IMR-90 (cell line): ENCODE measurements at places on chromosomes 3 and 15. TPM values are rescaled to one million over a fixed set of nuclear protein-coding genes. Genes with fewer than 3 reads are reported as not detected.

DNA sequence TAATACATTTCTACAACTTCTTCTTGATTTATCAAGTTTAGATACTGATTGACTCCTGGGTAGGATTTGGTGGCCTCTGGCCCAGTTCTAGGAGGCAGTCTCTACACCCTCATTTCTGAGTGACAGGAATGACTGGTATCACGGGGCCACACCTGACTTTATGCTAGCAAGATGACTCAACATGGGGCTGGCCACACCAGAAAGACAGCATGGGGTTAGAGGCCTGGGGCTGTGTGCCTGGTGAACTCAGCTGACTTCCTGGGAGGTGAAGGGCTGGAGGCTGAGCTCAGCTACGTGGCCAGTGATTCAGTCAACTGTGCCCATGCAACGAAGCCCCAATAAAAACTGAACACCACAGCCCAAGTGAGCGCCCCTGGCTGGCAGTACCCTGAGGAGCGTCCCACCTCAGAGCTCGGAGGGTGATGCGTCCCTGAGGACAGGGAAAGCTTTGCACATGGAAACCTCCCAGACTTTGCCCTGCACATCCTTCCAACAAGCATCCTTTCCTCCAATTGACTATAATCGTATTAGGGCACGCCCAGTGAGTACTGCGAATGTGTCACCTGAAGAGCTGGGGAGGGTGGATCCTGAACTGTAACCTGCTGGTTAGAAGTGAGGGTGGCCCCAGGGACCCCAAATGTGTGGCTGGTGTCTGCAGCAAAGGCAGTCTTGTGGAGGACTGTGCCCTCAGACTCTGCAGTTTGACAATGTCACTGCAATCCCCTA is 57.2 kb downstream of the NIPA2 start:
- DNase-seq, result peak; percentile 34
- no peak overlapping the region for H3K4me3 ChIP-seq
- no peaks in the 10 kb centered on the region for H3K27me3 ChIP-seq

DNA sequence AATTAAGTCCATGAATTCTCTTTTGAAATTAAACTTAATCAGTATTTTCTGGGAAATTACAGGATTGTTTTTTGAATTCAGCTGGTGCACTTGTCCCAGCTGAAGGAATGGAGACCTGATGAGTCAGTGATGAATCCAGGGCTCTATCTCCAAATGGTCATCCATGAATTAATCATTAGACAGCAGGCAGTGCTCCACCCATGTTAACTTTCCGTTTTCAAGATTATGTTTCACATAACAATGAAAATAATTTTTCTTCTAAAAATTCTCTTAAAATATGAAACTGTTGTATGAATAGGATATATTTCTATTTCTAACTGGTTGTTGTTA is 13.9 kb upstream of the PAQR9 start:
- H3K27me3 ChIP-seq, result peaks cover 8% of the 10 kb centered on the region
- no peak overlapping the region for H3K4me3 ChIP-seq
- DNase-seq, result peak; percentile 24
- no peak overlapping the region for H3K27ac ChIP-seq
- no peaks in the 10 kb centered on the region for H3K36me3 ChIP-seq

- no peak overlapping the region for H3K4me3 ChIP-seq
- no peak for DNase-seq
- peaks cover 40% of the 10 kb centered on the region for H3K27me3 ChIP-seq
- no peaks in the 10 kb centered on the region for H3K4me1 ChIP-seq
Observed at GRCh38 chr3:42980909-42981308, 1.8 kb downstream of the GASK1A start.

DNA sequence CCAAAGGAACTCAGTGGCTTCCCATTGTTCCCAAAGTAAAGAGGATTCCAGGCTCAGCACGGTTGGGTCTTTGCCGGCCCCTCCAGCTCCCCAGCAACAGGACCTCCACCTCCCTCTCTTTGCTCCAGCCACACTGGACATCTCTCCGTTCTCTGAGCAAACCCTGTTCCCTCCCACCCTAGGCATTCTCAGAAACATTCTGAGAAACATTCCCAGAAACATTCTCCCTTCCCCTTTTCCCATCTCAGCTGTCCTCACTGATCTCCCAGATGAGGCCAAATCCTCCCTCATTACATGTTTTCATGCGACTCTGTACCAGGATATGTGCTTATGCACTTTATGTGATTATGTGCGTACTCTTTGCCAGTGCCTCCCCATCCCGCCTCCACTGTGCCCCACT is 14.1 kb downstream of the CCDC33 start:
- no peak overlapping the region for H3K4me3 ChIP-seq
- H3K36me3 ChIP-seq, result no peaks in the 10 kb centered on the region
- H3K27me3 ChIP-seq, result peaks cover 40% of the 10 kb centered on the region
- H3K27ac ChIP-seq, result no peak overlapping the region
- no peak for DNase-seq

LRRFIP2 gene
- total RNA-seq, result 20.6 and 45.8 TPM in 2 replicates

- H3K27ac ChIP-seq, result no peak overlapping the region
- no peaks in the 10 kb centered on the region for H3K4me1 ChIP-seq
- no peaks in the 10 kb centered on the region for H3K27me3 ChIP-seq
- peaks cover 9% of the 10 kb centered on the region for H3K36me3 ChIP-seq
- no peak overlapping the region for H3K4me3 ChIP-seq
- DNase-seq, result no peak
Observed at GRCh38 chr15:89301304-89302089, 33.1 kb downstream of the POLG start.

DNA sequence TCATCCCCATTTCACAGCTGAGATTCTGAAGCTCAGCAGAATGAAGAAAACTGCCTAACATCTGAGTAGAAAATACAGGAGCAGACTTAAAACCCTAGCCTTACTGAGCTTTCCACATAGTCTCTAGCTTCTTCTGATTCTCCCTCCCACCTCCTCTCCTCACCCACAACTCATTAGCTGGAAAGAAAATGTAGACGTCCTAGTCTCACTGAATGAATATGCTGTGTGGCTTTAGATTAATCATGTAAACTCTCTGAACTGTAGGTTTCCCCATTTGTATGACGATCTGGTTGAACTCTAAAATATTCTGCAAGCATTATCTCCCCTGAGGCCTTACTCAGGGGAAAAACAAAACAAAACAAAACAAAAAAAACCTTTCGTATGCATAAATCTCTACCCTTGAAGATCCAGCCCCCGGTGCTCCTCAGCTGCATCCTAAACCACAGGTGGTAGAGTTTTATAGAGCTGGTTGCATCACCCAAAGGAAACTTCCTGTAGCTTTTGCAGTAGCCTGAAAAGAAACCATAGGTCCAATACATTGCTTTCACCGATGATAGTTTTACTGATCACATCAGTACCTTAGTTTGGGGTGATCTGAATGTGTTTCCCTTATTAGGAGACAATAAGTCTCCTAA is 40.6 kb downstream of the FOXB1 start:
- H3K27me3 ChIP-seq, result peaks cover 5% of the 10 kb centered on the region
- no peak overlapping the region for H3K4me3 ChIP-seq
- H3K36me3 ChIP-seq, result no peaks in the 10 kb centered on the region
- no peaks in the 10 kb centered on the region for H3K4me1 ChIP-seq

GRCh38 chr3:129413687-129414506 is 14.5 kb downstream of the EFCAB12 start:
- no peak overlapping the region for H3K4me3 ChIP-seq
- peaks cover 30% of the 10 kb centered on the region for H3K4me1 ChIP-seq
- no peaks in the 10 kb centered on the region for H3K36me3 ChIP-seq
- DNase-seq, result peak; percentile 99
- H3K27ac ChIP-seq, result peak overlapping the region; percentile 91

GRCh38 chr15:50546566-50546965 is at the start of gene USP50:
Gene USP50 (minus strand): TSS chr15:50546666. CDS start chr15:50546525, 141 bp downstream.
- DNase-seq, result no peak
- H3K4me1 ChIP-seq, result peaks cover 9% of the 10 kb centered on the region
- H3K27ac ChIP-seq, result no peak within 1 kb of the TSS
- H3K4me3 ChIP-seq, result no peak within 1 kb of the TSS
- H3K27me3 ChIP-seq, result no peaks in the 10 kb centered on the region
- H3K36me3 ChIP-seq, result no peaks in the 10 kb centered on the region

CYP19A1 gene
- not detected in 2 replicates for total RNA-seq

GRCh38 chr3:53097887-53098286 is 32.3 kb downstream of the RFT1 start:
- H3K4me1 ChIP-seq, result no peaks in the 10 kb centered on the region
- H3K4me3 ChIP-seq, result no peak overlapping the region
- H3K27ac ChIP-seq, result no peak overlapping the region

DNA sequence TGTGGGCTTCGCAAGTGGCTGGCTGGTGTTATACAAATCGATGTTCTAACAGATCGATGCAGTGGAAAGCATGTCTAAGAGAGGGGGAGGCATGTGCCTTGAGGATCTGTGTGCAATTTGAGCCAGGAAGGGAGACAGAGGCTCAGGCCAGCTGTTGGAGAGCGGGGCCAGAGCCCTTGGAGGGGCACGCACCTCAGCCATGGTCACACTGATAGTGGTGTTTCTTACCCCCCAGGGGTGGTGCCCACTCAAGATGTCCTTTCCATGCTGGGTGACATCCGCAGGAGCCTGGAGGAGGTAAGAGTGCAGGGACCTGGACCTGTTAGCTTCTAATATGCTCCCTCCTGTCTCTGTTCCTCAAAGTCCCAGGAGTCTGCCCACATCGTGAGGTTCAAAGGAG is 3.8 kb upstream of the ABTB1 start:
- no peak for DNase-seq
- H3K4me1 ChIP-seq, result peaks cover 9% of the 10 kb centered on the region
- H3K36me3 ChIP-seq, result no peaks in the 10 kb centered on the region
- no peak overlapping the region for H3K27ac ChIP-seq
- peaks cover 3% of the 10 kb centered on the region; the same call in 1 of the 2 replicates for H3K27me3 ChIP-seq

GALNT15 gene
- total RNA-seq, result 14.7 and 19.7 TPM in 2 replicates

- peaks cover 1% of the 10 kb centered on the region for H3K27me3 ChIP-seq
- no peak overlapping the region for H3K27ac ChIP-seq
- no peaks in the 10 kb centered on the region for H3K36me3 ChIP-seq
- H3K4me3 ChIP-seq, result no peak overlapping the region
- DNase-seq, result no peak
- no peaks in the 10 kb centered on the region for H3K4me1 ChIP-seq
Observed at GRCh38 chr15:31177951-31178350, 76.4 kb upstream of the TRPM1 start.

- H3K27me3 ChIP-seq, result no peaks in the 10 kb centered on the region
- DNase-seq, result no peak
- H3K4me3 ChIP-seq, result no peak overlapping the region
- peaks cover 2% of the 10 kb centered on the region; the same call in 1 of the 2 replicates for H3K36me3 ChIP-seq
- H3K27ac ChIP-seq, result no peak overlapping the region
- peaks cover 33% of the 10 kb centered on the region for H3K4me1 ChIP-seq
Observed at GRCh38 chr15:80459380-80459779, 55.2 kb downstream of the ARNT2 start.

GRCh38 chr15:41666353-41666920 is 6.2 kb downstream of the MGA start:
- DNase-seq, result peak; percentile 72
- H3K4me1 ChIP-seq, result peaks cover 9% of the 10 kb centered on the region
- H3K27ac ChIP-seq, result no peak overlapping the region
- peaks cover 6% of the 10 kb centered on the region for H3K36me3 ChIP-seq

ITIH3 gene
- total RNA-seq, result 0.72 and 1.1 TPM in 2 replicates

DNA sequence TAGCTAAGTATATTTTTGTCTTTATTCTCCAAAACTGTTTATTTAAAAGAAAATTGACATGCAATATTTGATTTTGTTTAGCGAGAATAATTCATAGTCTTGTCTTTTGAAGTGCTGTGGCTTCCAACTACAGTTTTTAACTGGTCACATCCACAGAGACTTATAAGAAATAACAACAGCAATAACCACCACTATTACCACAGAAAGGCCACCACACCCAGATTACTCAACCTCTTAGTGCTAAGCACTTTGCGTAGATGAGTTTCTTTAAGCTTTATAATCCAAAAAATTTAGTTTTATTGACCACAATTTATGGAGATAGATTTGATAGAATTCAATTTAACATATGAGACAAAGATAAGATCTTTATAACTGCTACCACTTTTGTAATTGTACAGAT is 468.4 kb upstream of the UBE2E2 start:
- no peaks in the 10 kb centered on the region for H3K36me3 ChIP-seq
- no peaks in the 10 kb centered on the region for H3K27me3 ChIP-seq
- DNase-seq, result no peak
- H3K27ac ChIP-seq, result no peak overlapping the region
- no peaks in the 10 kb centered on the region for H3K4me1 ChIP-seq
- no peak overlapping the region for H3K4me3 ChIP-seq
